ENCODE measurements at places on chromosomes 2 and 18. TPM values are rescaled to one million over a fixed set of nuclear protein-coding genes. Genes with fewer than 3 reads are reported as not detected.
A peak's percentile ranks its signal among the peaks of the same experiment; 100 is the strongest.

GRCh38 chr18:70636991-70637390, 348.1 kb downstream of the SOCS6 start:
- DNase-seq, result no peak

DNA sequence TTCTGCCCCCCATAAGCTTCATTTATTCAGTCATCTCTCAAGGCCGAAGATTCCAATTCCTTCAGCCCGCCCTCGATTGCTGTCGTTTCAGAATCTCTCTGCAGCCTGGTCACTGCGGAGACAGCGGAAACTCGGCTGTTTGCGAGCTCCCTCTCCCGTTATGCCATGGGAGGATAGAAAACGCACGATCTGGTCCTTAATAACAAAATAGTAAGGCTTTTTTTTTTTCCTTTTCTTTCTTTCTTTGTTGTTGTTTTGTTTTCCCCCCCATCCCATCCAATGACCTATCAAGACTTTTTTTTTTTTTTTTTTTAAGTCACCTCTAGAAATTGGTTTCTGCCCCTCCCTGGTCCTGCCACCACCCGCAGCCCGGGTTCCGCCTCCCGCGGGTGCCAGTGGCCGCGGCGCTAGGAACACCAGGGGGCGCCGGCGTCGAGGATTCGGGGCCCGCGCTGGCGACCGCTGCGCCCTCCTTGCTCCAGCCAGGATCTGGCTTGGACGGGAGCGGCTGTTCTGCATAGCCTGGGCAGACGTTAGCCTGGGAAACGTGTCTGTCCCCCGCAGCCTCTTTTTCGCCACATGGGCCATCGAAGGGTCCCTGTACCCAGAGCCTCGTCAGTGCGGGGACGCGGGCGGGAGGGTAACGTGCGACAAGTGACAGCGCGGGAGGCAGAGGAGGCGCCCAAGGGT, 10.1 kb downstream of the CPLX4 start:
- peak; percentile 83 for DNase-seq

DNA sequence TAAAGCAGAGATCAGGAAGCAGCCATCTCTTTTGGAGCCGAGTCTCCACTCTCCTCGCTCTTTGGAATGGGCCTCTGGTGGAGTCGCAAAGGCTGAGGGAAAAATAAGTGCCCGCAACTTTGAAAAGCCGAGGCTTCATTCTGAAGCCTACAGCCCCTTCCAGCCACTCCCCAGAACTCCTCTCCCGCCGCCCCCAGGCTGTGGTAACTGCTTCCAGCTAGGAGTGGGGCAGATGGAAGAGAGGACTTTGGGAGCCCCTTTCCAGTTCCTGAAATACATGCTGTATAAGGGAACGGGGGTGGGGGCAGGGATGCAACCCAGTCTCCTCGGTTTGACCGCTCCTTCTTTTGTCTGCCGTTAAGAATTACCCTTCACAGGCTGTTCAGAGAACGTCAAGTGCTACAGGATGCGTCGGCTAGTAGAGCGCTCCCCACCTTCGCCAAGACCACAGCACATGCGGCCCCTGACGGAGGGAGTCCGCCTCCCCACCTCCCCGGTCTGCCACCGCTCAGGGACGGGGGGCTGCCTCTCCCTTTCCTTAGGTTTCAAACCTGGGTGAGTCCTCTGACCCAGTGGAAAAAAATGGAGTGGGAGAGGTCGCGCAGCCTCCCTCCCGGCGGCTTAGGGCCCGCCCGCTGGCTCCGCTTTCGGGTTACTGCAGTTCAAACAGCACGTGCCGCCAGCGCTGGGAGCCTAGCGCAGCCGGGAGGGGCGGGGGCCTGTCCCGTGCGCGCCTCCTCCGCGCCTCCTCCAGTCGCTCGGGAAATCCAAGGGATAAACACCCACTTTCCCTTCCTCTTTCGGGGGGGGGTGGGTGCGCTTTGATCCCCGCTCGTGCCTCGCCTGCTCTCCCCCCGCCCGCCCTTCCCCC, 4.9 kb downstream of the CYP26B1 start:
- DNase-seq, result peak; percentile 92

- DNase-seq, result no peak
These were observed 963 bp downstream of the ERFE start for GRCh38 chr2:238159661-238160205.

- peak; percentile 40 for DNase-seq
These were observed 16.4 kb upstream of the TUBB6 start for GRCh38 chr18:12291690-12292089.

DNA sequence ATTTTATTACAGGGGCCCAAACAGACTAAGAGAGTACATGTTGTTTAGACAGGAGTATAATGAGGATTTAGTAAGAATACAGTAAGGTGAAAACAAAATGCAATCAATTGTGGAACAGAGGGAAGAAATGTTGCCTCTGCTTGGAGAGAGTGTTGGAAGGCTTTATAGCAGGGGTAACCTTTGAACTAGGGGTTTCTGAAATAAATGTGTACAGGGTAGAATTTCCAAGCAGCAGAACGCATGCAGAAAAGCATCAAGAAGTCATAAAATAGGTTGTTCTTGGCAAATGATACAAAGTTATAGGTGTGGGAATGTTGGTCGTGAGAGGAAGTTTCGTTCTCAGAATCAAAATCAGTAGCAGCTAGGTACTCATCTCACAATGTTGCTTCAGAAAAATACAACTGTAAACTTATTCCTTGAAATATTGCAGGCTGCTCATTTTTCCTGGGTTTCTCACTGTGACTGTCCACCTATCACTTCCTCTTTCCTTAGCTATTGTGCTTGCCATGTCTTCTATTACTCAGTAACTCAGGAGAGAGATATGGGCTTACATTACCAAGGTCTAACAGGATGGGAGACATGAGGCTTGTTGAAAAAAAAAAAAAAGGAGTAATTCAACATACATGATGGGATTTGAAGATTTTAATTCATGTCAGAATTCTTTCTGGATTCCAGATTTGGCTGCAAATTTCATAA, 17.1 kb upstream of the HNMT start:
- no peak for DNase-seq

- DNase-seq, result no peak
These were observed 180.3 kb downstream of the ANKRD44 start for GRCh38 chr2:197130318-197130717.

DNA sequence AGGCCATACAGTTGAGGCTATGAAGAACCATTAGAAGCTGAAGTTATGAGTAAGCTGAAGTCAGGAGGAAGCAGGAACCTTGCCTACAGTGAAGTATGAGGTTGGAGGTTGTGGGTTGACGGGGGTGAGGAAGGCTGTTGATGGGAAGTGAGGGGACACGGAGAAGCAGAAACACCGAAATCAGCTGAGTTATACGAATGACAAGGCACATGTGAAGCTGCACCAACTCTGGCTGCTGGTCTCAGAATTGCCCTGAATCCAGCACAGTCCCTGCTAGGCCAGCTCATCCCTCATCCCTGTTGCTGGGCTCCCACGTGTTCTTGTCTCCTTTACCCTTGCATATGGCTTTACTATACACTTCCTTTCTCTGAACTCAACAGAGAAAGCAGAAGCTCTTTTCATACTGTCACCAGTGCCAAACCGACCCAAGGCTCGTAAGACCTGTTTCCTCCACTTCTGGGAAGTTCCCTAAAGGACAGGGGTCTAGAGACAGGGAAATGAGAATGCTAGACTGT, 9.2 kb upstream of the TMEM247 start:
- no peak for DNase-seq

DNA sequence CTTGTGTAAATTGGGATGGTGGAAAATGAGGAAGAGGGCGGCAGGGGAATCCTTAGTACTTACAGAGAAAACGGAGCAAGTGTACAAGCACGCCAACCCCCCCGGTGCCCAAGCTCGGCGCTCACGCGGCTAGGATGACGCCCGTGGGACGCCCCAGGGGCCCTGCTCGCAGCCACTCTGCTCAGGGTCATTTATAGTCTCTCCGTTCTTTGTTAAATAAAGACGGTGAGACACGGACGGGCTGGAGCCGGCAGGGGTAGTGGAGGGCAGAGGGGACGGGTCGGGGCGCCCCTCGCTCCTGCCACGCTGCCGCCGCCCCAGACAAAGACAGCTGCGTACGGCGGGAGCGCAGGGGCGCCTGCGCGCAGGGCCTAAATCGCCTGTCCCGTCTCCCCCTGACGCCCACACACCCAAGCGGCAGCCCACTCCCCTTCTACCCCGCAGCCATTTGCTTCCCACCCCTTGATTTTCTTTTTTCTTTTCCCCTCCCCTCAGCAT, 37.8 kb downstream of the PCBP1 start:
- DNase-seq, result peak; percentile 86

GRCh38 chr18:8471372-8471771, 137.9 kb upstream of the RAB12 start:
- DNase-seq, result no peak

DNA sequence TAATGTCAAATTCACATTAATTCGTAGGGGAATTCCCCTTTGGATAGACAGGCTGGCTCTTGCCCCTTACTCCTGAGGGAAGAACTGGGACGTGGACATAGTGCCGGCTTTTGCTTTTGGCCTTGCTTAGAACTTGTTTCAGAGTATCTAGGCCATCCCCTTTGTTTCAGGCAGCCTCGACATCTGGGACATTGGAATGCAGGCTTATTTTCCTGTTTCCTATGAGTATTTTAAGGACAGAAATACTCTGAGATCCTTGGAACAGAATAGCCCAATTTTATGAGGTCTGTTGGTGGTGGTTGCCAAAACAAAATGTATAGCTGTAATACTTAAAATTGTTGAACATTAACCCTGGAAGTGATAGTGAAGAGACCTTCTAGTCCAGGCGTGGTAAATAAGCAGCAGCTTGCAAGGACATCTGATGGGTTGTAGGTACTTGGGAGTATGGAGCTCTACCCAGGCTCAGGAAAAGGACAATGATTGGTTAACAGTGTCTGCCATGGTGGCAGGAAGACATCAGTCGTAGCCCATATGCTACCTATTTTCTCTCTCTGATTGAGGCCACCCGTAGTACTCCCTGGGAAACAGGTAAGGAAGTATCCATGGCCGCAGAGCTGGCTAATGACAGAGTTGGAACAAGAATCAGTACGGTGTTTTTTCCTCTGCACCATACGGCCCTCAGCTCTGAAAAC, 112.4 kb downstream of the CDK15 start:
- DNase-seq, result no peak

GRCh38 chr18:28281400-28281799, 104.5 kb upstream of the CDH2 start:
- DNase-seq, result no peak

GRCh38 chr2:181673173-181673572, 7.1 kb downstream of the NEUROD1 start:
- DNase-seq, result no peak

GRCh38 chr2:160429248-160430000, 64.2 kb downstream of the RBMS1 start:
- no peak for DNase-seq

Gene CRYGC
- total RNA-seq, result not detected

Gene WIPF1
- total RNA-seq, result 43.4 TPM

Gene WDSUB1
- 8.6 TPM for total RNA-seq

Gene TXNDC2
- total RNA-seq, result not detected

Gene LRRC30
- total RNA-seq, result not detected

Gene TSPYL6
- total RNA-seq, result not detected

Gene SPATA3
- total RNA-seq, result not detected

Gene TBR1
- not detected for total RNA-seq

Gene LOXL3
- 7.9 TPM for total RNA-seq

Gene PLGLB1
- total RNA-seq, result not detected

Gene DSEL
- total RNA-seq, result 15.3 TPM

Gene TDRD15
- total RNA-seq, result not detected

Gene CGREF1
- total RNA-seq, result 0.82 TPM

Gene IAH1
- 94.9 TPM for total RNA-seq
